T-cell (primary cell): ENCODE measurements at places on chromosomes 16 and 17. TPM values are rescaled to one million over a fixed set of nuclear protein-coding genes. Genes with fewer than 3 reads are reported as not detected.

DNA sequence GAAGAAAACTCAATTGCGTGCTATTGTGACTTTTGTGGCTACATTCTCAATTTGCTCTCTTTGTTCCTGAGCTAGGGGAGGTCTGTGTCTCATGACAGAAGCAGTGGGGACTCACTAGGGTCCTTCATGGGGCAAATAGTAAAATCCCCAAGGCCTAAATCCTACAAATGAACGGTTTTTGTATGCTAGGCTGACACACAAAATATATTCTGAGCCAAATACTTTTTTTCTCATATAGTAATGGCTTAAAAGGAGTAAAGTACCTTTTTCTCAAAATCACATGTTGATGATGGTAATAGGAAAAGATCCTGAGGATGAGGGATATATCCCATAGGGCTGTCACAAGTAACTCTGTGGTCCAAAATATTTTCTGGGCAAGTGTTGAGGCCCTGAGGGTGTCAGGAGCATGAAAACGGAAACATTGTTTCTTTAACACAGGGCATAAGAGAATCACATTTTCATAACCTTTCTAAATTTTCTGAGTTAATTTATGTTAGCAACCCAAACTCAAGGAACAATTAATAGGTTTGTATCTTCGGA, 77.5 kb upstream of the CNTNAP4 start:
- H3K27me3 ChIP-seq = no peaks in the 10 kb centered on the region
- H3K27ac ChIP-seq = no peak overlapping the region
- no peak for DNase-seq
- no peaks in the 10 kb centered on the region for H3K4me1 ChIP-seq
- no peak overlapping the region for H3K4me3 ChIP-seq
- no peaks in the 10 kb centered on the region for H3K36me3 ChIP-seq

DNA sequence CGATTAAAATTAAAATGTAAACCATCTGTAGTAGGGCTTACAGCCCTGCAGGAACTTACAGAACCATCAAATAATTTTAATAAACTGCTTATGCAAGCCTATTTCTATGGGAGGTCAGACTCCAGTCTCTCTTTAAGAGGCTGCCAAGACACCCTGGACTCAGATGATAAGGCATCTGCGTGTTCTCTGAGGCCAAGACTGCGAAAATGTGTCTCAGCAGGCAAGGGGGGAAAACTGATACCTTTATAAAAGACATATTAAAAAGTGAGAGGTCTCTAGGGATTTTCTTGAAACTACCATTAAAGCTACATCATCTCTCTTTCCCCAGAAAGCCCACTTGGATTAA, 32.2 kb downstream of the MPHOSPH6 start:
- H3K27ac ChIP-seq = no peak overlapping the region
- peaks cover 11% of the 10 kb centered on the region for H3K4me1 ChIP-seq
- no peaks in the 10 kb centered on the region for H3K27me3 ChIP-seq
- no peak overlapping the region for H3K4me3 ChIP-seq
- H3K36me3 ChIP-seq = peaks cover 4% of the 10 kb centered on the region

DNA sequence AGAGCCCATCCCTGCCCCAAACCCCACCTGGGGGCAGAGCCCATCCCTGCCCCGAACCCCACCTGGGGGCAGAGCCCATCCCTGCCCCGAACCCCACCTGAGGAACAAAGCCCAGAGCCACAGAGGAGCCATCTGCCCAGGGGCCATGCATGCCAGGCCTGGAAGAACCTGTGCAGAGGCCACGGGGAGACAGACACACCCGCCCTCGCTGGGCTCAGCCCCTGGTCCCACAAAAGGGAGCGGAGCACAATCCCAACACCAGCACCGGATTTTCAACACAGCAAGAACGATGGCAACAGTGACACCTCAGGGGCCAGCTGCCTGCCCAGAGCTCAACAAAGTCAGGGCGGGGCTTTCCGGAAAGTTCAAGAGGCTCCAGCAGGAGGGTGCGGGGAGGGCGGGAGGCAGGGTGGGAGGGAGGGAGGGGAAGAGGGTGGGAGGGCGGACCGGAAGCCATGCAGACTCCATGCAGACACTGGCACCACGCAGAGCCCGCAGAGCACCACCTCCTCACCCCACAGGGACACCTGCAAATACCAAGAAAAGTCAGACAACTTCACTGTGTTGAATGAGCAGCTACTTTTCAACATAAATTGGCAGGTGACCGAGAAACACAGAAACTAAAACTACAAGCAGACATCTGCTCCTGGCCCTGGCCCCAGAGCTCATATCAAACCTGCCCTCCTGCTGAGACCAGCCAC, 27.9 kb upstream of the C16orf95 start:
- no peaks in the 10 kb centered on the region for H3K27me3 ChIP-seq
- peaks cover 41% of the 10 kb centered on the region for H3K36me3 ChIP-seq
- peak; percentile 32 for DNase-seq
- no peaks in the 10 kb centered on the region for H3K4me1 ChIP-seq

The DHX58 gene
- total RNA-seq = 55.2 TPM

GRCh38 chr17:28946239-28946638, 5.1 kb downstream of the PHF12 start:
- DNase-seq = no peak
- H3K4me3 ChIP-seq = no peak overlapping the region
- H3K27me3 ChIP-seq = no peaks in the 10 kb centered on the region
- no peak overlapping the region for H3K27ac ChIP-seq

DNA sequence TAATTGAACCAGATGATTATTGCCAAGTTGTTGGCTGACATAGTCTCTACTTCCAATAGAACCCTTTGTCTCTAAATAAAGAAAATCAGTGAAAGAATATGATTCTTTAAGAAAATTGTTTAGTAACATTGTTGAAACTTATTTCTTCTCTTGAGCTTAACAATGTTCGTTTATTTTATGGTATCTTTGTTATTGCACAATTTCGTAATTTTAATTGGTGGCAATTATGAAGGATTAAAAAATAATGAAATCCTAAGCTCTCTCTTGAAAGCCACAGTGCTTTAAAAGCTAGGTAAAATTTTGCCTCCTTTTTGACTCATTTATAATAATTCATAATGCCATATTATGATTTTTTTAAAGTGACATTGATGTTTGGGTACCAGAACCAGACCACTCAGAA, 149.0 kb upstream of the RBL2 start:
- no peak overlapping the region for H3K27ac ChIP-seq
- H3K36me3 ChIP-seq = peaks cover 20% of the 10 kb centered on the region
- no peak overlapping the region for H3K4me3 ChIP-seq
- H3K4me1 ChIP-seq = peaks cover 5% of the 10 kb centered on the region

DNA sequence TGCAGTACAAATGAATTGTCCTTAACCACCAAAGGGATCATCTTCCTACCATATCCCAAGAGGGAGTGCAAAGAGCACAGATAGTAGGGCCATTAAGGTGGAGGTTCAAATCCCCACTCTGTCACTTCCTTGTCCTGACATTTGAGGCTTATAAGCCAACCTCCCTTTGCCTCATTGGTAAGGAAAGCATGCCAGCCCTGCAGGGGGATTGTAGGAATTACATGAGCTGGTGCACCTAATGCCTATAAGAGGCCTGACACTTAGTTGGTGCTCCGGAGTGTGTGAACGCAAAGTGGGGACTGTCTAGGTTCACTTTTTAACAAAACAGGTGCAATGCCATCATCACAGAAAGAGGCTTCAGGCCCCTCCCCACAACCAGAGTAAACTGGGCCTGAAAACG, 374.4 kb downstream of the SNX29 start:
- no peak for DNase-seq
- H3K4me3 ChIP-seq = no peak overlapping the region
- H3K4me1 ChIP-seq = peaks cover 3% of the 10 kb centered on the region
- H3K27ac ChIP-seq = no peak overlapping the region
- no peaks in the 10 kb centered on the region for H3K36me3 ChIP-seq
